ENCODE measurements at places on chromosomes 3 and 15. TPM values are rescaled to one million over a fixed set of nuclear protein-coding genes. Genes with fewer than 3 reads are reported as not detected.

- no peak for DNase-seq
Measured at GRCh38 chr3:109023167-109023566, 69.5 kb upstream of the GUCA1C start.

- DNase-seq, result peak; percentile 28
Measured at GRCh38 chr15:76866716-76867321, 38.3 kb downstream of the SCAPER start.

DNA sequence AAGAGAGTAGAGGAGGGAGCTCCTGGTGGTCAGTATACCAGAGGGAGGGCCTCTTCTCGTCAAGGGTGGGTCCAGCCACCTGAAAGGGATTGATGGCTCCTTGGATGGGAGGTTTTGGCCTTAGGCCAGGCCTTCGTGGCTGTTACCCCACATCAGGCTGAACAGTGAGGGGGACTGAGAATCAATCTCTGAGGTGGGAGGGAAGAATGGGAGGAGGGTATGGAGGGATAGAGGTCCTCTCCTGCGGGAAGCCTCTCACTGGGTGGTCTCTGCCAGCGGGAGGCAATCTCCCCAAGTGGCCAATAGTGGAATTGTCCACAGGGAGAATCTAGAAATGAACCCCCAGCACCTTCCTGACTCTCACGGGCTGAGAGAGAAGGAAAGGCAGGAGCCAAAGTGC is 53.5 kb downstream of the BSN start:
- DNase-seq, result no peak

GRCh38 chr15:98745179-98745578 is 96.8 kb downstream of the IGF1R start:
- DNase-seq, result no peak

DNA sequence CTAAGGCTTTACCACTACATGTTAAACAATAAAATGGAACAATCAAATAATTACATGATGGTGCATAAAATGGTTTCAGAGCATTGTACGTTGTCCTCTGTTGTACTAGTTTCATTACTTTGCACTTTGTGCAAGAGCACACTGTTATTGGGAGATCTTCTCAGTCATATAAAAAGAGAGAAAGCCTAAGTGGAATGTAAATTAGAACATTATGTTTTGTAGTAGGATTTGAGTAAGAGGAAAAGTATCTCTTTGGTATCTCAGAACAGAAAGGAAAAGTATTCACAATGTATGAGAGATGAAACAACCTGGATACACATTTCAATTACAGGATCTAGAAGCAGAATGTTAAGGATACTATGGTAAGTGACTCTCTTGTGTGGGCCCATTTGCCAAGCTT is 26.9 kb upstream of the PLSCR2 start:
- no peak for DNase-seq

DNA sequence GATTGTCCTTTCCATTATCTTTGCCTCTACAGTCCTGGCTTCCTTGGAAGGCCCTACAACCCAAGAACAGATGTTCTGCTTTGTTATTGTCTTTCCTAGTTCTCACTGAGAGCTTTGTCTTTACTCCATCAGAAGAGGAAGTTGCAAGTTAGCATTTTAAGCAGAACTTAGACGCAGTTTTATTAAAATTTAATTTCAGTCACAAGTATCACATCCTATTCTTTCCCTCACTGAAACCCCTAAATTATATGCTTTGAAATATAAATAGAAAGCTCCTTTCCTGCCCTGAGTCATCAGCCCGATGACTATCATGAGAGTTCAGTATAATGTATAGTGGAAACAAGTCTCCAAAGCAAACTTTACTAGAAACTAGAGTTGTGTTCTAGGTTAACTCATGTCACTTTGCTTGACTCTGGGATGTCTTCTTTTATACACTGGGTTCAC is 291.2 kb upstream of the RBMS3 start:
- no peak for DNase-seq

- no peak for DNase-seq
Measured at GRCh38 chr15:73962433-73962832, 29.7 kb downstream of the STOML1 start.

- DNase-seq, result no peak
Measured at GRCh38 chr3:9787714-9788113, 4.6 kb downstream of the TADA3 start.

DNA sequence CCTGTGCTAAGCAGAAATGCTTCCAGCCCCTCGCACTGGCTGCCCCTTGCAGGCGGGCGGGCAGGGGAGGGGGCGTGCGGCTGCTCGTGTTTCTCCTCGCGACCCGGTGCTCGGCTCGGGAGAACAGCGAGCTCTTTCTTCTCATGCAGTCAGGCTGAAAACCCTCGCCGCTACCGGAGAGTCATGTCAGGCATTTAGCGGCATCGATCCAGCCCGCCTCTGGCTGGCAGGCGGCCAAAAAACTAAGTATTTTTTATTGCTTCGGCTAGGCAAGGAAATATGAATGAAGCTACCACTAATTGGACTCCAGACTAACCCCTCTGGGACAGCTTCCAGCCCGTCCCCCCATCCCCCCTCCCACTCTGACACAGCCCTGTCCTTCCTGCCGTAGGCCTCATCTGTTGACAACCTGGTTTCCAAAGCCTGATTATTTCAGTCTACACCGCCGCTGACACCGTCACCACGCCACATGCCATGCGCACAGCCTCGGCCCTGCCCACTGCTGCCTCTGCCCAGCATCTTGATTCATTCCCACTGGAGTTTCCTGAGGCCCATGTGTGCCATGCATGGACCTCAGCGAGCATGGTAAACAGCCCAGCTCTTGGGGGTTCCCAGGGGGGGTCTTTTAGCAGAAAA is 35.3 kb downstream of the TLE3 start:
- peak; percentile 86 for DNase-seq

DNA sequence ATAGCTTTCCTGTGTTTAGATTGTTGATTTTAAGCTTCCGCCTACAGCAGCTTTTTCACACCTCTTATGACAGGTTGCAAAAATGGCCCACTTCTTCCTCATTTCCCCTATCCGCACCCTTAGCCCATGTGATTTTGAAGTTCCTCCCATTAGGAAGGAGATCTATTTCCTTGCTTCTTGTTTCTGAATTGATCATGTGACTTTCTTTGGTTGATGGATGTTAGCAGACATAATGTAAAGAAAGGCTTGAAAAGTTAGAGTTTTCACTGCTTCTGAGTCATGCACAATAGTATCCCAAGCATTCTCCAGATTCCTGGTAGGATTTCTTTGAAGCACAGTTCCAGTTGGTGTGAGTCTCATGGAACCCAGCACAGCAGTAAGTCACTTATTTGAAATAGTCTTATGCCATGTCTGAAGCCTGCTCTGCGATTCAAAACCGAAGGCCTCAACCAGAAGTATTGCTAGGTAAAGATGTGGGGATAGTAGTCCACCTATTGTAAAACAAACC is 76.6 kb downstream of the EDEM1 start:
- no peak for DNase-seq

DNA sequence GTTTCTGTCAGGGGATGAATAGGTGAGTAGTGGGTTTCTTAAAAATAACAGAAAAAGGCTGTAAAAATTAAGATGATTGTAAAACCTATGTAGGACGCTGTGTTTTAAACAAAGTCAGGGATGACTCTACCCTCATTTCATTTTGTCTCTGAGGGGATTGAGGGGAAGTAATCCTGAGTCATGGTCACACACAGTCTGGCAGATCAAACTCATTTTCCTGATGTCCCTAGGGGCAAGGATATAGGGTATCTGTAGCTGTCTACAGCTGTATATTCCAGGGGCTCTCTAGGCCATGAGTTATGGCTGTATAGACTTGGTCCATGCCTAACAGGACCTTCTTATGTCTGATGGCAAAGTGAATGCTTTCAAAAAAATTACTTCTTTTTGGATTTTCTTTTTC is 421.1 kb downstream of the PDCD6IP start:
- DNase-seq, result no peak

The TMCO5A gene
- not detected for polyA plus RNA-seq

Measured in urinary bladder (tissue), 4 donors.